ENCODE measurements at places on chromosomes 7 and 10. TPM values are rescaled to one million over a fixed set of nuclear protein-coding genes. Genes with fewer than 3 reads are reported as not detected.

HOXA11 gene
- total RNA-seq, result not detected

- no peak for DNase-seq
Measured at GRCh38 chr7:118696879-118697278, 472.4 kb downstream of the ANKRD7 start.

DNA sequence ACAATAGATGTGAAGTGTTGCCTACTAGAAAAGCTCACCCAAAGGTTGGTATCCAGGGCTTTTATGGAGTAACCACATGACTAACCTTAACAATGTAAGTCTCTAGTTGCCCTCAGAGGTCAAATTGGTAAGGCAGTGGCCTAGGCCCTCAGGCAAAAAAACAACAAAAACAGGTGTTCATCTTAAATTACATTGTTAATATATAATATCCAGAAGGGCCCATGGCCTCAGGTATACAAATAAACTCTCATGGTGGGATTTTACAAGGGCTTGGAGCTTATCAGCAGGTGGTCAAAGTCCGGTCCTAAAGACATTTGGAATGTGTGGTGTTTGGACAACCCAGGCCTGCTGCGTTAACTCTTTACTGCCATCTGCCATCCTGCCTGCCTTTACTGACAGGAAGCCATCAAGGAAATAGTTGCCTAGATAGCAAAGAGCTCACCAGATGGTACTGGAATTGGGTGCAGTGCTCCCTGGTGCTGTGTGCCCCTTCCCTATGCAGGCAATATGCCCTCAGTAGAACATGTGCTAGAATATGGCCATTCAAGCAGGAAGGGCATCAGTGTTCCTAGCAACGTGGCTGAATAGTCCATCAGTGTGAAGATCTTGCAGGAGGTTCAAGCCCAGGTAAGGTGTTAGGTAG, 36.2 kb downstream of the TOMM7 start:
- DNase-seq, result no peak

DNA sequence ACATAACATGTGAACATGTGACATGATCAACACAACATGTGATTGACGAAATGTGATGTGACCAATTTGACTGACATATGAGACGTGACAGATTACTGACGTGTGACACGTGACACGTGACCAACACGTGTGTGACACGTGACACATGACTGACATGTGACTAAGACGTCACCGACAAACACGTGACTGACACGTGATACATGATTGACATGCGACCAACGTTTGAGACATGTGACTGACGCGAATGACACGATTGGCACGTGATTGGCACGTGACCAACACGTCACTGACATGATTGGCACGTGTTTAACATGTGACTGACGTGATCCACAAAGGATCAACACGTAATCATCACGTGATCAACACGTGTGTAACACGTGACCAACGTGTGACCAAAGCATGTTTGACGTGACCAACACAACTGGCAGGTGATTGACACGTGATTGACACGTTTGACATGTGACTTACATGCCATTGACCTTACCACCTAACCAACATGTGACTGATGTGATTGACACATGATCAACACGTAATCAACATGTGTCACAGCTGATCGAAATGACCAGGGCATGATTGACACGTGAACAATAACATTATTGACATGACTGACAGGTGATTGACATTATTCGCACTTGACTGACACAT, 23.7 kb downstream of the CRPPA start:
- DNase-seq, result no peak

C10orf53 gene
- total RNA-seq, result not detected

GRCh38 chr7:129848436-129848835, 104.3 kb downstream of the UBE2H start:
- no peak for DNase-seq

DNA sequence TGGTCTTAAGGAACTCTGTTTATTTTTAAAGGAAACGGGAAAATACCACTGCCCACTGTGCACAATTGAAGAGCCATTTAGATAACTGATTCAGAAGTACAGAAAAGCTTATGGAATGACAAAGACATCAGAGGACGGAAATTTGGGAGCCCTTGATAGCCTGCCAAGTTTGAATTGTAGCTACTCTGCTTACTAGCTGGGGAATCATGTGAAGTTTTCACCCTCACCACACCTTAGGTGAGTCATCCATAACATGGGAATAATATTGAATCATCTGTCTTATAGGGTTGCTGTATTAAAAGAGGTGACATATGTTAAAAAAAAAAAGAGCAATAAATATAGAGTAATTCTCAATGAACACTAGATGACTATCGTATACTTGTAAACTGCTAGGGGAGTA, 1104.2 kb downstream of the GATA3 start:
- DNase-seq, result no peak

DNA sequence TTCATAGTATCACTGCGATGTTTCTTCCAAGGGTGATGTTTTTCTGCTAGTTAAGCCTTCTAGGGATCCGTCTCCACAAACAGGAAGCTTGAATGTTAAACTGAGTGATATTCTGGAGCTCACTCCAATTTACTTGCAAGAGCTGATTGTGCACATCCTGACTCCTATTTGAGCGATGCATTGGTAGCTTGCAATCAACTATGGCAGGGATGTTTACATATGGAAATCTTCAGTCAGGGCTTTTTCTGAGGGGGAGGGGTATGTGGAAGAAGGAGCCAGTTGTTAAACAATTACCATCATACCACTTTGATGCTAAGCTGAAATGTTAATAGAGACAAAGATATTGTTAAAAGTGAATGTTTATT, 43.2 kb upstream of the NXPH1 start:
- DNase-seq, result no peak

DNA sequence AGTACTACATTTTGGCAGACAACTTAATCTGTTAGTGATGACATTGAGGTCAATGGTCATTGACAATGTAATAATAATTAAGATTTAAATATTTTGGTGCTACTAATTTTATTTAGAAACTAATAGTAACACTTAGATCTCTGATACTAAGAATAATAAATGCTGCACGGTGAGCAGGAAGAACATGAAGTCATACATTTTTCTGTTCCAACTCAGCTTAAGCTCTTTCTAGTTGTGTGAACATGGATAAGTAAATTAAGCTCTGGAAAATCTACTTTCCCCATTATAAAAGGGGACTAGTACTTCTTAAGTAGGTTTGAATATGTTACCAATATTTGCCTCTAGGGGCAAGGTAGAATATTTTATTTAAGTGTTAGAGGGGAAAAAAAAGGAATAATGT, 65.9 kb upstream of the MEOX2 start:
- DNase-seq, result no peak

DNA sequence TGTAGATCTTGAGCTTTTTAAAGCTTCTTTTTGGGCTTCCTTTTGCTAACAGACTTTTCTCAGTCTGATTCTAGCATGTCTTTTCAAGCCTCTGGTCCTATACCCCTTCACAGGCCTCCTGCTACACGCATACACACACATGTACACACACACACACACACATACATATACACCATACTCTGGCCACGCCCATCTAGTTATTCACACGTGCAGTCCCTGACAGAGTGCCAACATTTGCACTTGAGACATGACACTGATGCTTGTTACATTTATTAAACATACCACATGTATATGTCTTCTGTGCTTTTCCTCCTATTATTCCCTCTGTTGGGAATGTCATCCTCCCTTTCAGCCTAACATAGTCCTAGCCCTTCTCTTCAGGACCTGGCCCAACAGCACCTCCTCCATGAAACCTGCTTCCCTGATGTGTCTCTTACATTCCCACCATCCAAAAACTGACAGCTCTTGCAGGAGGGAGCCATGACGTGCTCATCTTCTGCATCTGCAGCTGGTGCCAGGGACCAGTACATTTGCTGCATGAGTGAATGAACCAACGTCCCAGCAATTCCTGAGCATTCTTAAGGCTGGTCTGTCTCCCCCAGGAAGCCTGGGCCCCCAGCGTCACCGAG, 222.1 kb downstream of the ARHGAP12 start:
- DNase-seq, result no peak

DNA sequence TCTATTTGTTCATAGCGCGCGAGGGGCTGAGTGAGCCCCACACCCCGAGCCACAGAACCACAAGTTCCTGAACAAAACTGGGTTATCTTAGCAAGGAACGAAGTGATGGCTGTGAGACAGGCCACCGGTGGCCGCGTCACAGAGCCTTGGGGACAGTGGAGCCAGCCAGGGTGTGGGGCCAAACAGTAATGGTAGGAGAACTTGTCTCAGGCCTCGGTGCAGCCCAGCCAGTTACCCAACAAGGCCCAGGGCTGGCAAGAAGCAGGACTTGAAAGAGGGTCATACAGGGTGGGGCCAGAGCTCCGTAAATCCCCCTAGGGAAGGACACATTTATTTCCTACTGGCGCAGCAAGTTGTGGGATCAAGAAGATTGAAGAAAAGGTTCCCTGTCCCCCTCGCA, 39.4 kb upstream of the TNS3 start:
- no peak for DNase-seq

DNA sequence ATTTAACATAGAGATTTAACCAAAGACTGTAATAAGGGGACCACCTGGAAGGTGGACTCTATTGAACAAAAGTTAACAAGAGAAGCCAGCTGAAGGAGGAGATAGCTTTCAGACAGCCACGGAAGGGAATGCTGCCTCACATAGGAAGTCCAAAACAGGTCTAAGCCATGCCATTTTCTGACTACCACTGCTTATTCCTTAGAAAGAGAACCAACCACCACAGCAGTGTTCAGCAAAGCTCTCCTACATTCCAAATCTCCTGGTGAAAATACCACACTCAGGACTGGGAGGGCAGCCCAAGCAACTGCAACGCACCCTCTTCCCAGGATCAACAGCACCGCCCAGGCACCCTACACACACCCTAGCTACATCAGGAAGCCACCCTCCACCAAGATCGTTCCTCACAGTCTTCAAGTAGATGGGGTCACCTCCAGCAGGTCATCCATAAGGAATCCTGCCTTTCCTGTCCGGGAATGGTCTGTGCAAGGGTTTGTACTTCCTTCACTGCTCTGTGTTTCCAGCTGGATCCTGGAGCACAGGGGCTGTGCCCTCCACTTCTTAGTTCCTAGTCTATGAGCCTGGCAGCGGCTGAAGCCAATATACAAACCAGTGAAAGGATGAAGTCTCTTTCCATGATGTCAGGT, 2.5 kb downstream of the KIAA1549 start:
- DNase-seq, result no peak

DNA sequence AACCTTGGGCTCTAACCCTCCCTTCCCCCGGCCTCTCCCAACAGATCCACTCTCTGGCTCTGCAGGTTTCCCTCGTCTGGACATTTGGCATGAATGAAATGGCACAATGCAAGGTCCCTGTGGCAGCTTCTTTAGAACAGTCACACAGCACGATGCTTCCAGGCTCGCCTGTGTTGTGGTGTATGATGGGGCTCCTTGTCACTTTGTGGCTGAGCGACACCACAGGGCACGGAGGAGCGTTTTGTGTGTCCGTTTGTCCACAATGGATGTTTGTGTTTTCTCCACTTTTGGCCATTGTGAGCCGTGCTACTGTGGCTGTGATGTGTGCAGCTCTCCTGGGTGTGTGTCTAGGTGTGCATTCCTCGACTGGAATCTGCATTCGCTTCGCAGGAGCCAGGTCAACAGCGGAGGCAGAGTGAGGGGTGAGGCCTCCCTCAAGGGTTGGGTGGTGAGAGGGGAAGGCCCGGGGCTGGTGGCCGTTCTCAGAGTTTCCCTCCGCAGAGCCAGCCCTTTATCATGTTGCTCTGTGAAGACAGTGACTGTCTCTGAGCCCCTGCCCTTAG, 22.3 kb upstream of the SHH start:
- DNase-seq, result no peak

GRCh38 chr10:111739125-111739873, 444.3 kb downstream of the GPAM start:
- DNase-seq, result no peak

TRPV5 gene
- not detected for total RNA-seq

BLNK gene
- total RNA-seq, result 0.66 TPM

DNA sequence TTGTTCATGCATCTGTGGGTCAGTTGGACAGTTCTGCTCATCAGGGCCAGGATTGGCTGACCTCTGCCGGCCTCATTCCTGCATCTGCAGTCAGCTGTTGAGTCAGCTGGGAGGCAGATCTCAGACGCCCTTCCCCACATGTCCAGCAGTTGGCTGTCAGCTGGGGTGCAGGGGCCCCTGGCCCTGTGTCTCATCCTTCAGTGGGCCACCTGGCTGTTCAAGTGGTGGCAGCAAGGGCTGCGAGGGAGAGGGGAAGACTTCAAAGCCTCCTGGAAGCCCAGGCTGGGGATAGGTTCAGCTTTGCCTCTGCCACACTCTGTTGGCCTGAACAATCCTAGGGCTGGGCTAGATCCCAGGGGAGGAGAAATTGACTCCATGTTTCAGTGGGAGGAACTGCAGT, 33.2 kb downstream of the TACR2 start:
- no peak for DNase-seq

- no peak for DNase-seq
Measured at GRCh38 chr10:117662126-117662525, 119.6 kb downstream of the EMX2 start.

SVOPL gene
- total RNA-seq, result not detected

DNA sequence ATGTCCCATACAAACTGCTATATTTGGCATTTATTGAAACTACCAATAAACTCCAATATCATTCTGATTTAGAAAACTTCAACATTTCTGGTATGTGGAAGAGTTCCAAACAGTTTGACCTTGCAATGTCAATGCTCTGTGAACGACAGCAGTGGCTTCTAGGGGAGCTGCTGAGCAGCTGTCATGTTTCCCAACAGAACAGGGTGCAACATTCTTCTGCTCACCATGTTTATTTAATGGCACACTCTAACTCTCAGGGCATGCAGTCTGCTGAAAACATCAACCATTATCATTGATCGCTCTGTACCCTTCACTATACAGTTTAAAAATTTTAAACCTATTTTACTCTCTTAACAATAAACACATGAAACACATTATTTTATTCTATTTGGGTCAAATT, 25.9 kb downstream of the LMOD2 start:
- DNase-seq, result no peak

TWIST1 gene
- total RNA-seq, result not detected

DNA sequence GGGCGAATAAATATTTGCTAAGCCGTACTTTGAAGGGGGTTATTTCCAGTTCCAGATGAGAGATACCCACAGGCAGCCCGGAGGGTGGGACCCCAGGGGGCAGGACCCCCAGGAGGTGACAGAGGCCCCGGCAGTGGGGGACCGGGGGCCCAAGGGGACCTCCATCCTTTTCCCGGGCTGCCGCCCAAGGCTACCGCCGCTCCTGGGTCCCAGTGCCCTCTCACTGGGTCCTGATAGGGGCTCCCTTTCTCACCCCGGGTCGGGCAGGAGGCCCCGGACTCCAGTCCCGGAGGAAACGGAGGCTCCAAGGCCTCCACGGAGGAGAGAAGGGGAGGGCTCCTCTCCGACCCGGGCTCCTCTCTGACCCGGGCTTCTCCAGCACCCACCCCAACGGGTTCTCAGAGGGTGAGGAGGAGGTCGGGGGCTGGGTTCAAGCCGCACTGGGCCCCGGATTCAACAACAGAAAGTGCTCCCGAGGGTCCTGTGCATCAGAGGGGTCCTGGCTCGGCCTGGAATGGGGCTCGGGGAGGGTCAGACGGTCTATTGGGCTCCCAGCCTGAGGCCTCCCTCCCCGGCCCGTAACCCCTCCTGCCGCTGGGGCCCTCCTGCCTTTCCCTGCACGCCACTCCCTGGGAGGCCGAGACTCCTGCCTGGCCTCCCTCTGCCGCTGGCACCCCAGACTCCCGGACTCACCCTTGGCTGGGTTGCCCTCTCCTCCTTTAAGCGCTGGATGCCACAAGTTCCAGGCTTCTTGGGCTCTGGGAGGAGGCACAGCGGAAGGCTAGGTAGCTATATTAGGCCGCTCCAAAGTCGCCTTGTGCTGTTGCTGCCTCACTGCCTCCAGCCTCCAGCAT, 62.5 kb downstream of the ZNF37A start:
- DNase-seq, result no peak
